Activated naive CD4-positive, alpha-beta T cell treated with anti-CD3 and anti-CD28 coated beads, Interleukin-2, amount 10 ng/mL, durations not matched to agents 7 days and 5 days (primary cell): ENCODE measurements at places on chromosomes 11 and 22.

DNA sequence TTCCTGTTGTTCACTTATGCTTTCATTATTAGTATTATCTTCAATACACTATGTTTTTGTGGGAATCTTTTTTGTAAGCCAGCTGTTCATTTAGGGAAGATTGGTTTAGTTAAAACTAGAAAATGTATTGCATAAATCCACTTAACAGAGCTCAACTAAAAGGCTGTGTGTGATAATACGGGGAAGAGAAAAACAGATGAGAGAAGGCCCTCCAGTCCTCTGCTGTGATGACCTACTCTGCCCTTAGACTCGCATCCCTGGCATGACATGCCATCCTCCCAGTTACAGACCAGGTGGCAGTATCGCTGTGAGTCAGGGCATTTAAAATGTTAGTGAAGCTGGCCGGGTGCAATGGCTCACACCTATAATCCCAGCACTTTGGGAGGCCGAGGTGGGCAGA lies 173.4 kb upstream of the TTC12 start:
- no peak overlapping the region for H3K4me3 ChIP-seq
- no peak overlapping the region for H3K27ac ChIP-seq

GRCh38 chr11:76075716-76076115 lies 130.6 kb downstream of the WNT11 start:
- no peaks in the 10 kb centered on the region for H3K4me1 ChIP-seq
- H3K36me3 ChIP-seq = peaks cover 8% of the 10 kb centered on the region
- DNase-seq = no peak

DNA sequence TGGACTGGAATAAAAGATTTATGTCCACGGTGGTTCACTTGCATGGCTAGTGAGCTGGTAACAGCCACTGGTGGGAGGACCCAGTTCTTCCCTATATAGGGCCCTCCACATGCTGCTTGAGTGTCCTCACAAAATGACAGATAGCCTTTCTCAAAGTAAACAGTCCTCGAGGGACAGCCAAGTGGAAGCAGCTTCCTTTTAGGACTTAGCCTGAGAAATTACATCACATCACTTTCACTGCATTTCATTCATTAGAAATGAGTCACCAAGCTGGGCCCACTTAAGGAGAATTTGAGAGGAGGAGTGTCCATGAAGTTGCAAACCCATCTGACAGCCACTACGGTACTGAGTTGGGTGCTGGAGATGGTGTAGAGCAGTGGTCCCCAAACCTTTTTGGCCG lies 7.0 kb downstream of the ISX start:
- no peak overlapping the region for H3K4me3 ChIP-seq
- no peak overlapping the region for H3K27ac ChIP-seq
- no peak for DNase-seq
- H3K27me3 ChIP-seq = no peaks in the 10 kb centered on the region

DNA sequence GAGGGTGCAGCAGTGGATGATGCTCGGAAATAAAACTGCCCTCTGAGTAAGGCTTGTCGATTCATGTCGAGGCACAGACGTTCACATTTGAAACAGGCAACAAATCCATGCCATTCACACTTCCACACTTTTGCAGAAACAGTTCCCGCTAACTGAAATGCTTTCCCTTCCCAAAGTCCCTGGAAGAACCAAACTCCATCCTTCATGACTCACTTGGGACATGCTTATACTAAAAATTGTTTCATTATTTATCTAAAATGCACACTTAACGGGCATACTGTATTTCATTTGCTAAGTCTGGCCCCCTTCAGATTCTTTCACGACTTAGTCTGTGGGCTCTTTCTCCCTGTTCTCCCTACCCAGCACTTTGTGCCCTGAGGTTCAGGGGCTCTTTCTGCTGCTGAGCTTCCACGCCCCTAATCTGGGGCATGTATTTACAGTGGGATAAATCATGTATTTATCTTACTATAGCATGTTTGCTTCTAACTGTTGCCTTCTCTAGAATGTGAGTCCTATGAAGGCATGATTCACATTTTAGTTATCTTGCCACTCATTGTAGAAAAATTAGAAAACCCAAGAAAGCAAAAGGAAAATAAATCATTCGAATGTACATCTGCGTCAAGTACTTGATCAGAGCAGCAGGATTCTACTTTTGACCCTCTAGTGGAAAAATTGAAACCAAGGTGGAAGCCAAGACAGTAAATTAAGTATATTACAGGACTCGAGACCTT lies 12.5 kb downstream of the SCGB1A1 start:
- no peak for DNase-seq
- no peak overlapping the region for H3K4me3 ChIP-seq
- peaks cover 64% of the 10 kb centered on the region for H3K4me1 ChIP-seq
- no peaks in the 10 kb centered on the region for H3K36me3 ChIP-seq
- no peak overlapping the region for H3K27ac ChIP-seq
